Activated CD4-positive, alpha-beta T cell treated with anti-CD3 and anti-CD28 coated beads for 36 hours (primary cell): ENCODE measurements at places on chromosomes 2 and 18. TPM values are rescaled to one million over a fixed set of nuclear protein-coding genes. Genes with fewer than 3 reads are reported as not detected.

The COBLL1 gene
- not detected for total RNA-seq

The C2orf69 gene
- 15.3 TPM for total RNA-seq

DNA sequence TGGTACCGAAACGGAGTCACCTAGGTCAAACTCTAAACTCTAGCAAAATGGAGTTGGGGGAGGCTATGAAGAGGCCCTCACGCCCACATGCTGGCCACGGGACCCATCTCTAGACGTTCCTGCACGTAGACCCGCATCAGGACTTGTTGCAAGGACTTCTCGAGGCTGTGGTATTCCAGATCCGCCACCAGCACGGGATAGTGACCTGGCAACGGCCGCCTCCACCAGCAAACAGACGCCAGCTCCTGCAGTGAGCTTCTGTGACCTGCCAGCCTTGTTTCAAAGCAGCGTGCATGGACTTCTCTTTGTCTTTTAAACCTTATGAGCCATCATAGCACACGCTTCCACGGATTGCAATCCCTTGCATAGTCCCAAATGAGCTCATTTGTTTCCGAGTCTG lies 40.3 kb upstream of the RALBP1 start:
- DNase-seq: no peak

GRCh38 chr18:3447068-3447894 lies 2.7 kb upstream of the TGIF1 start:
- DNase-seq: peak; percentile 74
